RWPE1 (cell line): ENCODE measurements at places on chromosomes 6 and 20.

DNA sequence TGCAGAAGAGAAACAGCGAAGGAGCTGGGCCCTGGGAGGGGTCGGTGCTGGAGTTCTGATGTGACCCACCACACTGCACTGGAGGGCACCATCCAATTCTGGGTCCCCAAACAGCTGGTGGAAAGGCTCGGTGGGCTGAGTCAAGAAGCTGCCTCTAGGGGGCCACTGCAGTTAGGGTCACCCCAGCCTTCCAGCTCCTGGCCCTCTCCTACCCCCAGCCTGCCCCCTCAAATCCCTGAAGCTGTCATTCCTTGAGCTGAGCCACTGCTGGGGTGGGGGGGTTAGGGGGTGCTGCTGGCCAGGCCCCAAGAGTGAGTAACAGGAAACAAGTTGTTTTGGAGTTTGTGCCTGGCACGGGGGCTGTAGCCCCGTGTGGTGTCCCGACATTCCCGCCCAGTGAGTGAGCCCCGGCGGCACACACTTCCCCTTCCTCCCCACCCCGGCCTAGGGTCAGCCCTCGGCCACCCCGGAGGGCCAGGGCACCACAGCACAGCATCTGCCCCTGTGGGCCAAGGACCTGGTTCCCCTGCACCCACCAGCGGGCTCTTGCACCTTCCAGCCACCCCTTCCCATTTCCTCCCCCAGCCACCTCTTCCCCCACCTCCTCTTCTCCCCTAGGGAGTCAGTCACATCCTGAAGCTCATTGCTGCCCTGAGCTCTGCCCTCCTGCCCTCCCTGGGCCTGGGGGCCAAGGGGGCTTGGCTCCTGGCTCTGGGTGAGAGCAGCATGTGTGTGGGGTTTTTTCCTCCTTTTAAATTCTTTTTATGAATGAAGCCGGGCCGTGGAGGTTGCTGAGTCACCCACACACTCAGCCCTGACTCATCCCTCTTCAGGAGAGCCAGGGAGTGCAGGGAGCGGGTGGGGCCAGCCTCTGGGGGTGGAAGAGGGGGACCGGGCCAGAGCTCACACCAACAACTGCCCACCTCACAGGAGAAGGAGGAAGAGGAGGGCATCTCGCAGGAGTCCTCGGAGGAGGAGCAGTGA lies 4.6 kb downstream of the SMIM29 start:
- peak; percentile 92 for DNase-seq

DNA sequence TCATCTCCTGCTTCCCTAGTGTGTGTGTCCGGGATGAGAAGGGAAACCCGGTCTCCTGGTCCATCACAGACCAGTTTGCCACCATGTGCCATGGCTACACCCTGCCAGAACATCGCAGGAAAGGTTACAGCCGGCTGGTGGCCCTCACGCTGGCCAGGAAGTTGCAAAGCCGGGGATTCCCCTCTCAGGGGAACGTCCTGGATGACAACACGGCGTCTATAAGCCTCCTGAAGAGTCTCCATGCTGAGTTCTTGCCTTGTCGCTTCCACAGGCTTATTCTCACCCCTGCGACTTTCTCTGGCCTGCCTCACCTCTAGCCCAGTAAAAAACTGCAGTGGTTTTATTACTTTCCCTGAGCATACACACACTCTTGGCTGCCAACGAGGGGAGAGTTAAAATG lies 23.9 kb upstream of the C6orf141 start:
- DNase-seq, result no peak

DNA sequence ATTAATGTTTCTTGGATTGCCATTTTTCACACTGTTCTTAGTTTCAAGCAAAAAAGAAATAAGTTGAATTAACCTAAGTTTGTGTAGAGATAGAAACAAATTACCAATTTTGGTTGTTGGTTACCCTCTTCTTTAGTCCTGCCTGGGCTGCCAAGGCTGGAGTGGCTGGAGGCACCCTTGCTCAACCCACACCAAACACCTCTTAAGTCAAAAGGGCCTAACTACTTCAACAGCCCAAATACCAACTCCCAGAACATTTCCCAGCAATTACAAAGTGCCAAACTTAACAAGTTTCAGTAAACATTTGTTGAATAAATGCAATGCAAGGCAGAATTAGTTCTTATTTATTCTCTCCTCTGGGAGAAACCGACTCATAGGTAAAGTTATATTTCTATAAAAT lies 38.1 kb upstream of the TMEM181 start:
- no peak for DNase-seq

DNA sequence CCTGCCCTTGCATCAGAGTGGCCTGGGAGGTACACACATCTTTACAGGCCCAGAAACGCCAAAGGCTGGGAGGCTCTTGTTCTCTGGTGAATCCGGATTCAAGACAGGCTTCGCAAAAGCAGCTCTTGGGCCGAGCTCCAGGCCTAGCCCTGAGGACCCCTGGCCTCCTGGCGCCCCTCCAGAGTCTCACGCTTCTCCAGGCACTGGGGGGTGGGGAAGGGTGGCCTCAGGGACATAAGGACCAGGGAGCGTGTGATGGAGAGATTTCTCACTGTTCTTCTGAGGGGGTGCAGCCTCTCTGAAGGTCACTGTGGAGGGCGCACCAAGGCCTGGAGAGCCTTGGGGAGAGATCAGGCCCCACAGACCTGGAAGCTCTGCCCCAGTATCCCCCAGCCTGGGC lies 349.2 kb downstream of the ZFAND3 start:
- DNase-seq, result no peak

GRCh38 chr6:160060920-160061447 lies 60.6 kb upstream of the SLC22A1 start:
- no peak for DNase-seq

DNA sequence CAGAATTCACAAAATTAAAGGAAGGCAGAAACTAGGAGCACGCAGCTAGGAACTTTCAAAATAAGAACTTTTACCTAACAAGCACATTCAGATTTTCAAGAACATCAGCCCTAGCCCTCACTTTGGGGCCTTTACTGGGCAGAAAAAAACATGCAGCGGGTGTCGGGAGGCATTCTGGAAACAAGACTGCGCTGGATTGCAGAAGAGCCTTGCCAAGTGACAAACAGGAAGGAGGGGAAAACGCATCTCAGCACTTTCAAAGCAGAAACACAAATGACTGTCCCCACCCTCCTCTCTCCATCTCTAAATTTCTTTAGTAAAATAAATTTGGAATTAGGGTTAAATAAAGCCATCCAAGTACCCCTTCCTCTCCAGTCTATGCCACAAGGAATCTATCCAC lies 74.6 kb upstream of the RREB1 start:
- DNase-seq, result no peak

GRCh38 chr6:13484138-13484708 lies 3.2 kb downstream of the GFOD1 start:
- DNase-seq, result no peak

- no peak for DNase-seq
Observed at GRCh38 chr6:108592371-108593337, 31.9 kb downstream of the FOXO3 start.

- DNase-seq, result peak; percentile 66
Observed at GRCh38 chr20:39268981-39269461, 306.9 kb downstream of the DHX35 start.

DNA sequence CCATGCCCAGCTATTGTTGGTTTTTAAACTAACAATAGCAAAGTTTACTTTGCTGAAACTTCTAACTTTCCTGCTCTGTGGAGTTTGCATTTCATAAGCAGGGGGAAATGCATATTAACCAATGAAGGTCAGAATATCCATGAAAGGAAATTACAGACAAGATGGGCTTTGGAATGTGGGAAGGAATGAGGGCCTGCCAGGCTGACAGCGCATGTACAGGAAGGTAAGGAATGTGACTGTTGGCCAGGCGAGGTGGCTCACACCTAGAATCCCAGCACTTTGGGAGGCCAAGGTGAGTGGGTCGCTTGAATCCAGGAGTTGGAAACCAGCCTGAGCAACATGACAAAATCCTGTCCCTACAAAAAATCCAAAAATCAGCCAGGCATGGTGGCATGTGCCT lies 49.6 kb downstream of the CDK5RAP1 start:
- DNase-seq, result no peak

GRCh38 chr20:34541264-34541901 lies 17.1 kb upstream of the MAP1LC3A start:
- no peak for DNase-seq

- no peak for DNase-seq
Observed at GRCh38 chr6:104957301-104958177, 632 bp downstream of the LIN28B start.

GRCh38 chr6:83615025-83615999 lies 93.6 kb downstream of the SNAP91 start:
- peak; percentile 21 for DNase-seq

GRCh38 chr6:55826941-55827340 lies 48.4 kb downstream of the BMP5 start:
- DNase-seq, result peak; percentile 0

DNA sequence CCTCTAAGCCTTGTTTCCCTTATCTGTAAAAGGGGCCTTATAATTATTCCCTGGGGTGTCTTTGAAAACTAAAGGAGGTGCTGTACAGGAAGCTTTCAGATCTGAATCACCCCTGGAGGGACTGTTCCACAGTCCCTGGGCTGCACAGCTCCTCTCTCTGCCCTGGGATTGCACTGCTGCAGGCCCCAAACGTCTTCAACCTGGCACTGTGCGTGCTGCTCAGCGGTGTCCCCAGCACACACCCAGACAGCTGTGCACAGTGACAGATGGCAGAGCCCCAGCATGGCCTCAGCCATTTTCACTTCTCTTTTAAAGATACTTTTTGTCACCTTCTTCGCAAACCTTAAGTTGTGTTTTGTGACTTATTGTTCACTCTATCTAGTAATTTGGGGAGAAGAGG lies 50.7 kb upstream of the INSM1 start:
- no peak for DNase-seq

DNA sequence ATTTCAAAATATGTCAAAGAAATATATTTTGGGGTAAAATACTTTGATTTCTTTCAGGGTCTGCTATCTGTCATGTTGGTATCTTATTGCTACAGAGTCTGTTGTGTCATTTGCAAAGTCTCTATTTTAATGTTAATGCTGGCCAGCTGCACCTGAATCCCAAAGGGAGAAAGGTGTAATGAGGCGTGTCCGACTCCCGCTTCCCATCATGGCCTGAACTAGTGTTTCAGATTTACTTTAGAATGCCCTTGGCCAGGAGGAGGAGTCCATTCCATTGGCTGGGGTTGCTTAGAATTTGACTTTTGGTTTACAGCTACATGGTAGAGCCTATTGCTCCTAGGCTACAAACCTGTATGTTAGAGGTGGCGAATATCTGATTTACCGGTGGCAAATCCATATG lies 69.3 kb downstream of the FAM50B start:
- no peak for DNase-seq

GRCh38 chr6:10576226-10576625 lies 55.1 kb downstream of the GCNT2 start:
- no peak for DNase-seq

- no peak for DNase-seq
Observed at GRCh38 chr6:38177882-38178583, 358.5 kb downstream of the ZFAND3 start.
